ENCODE measurements at places on chromosomes 7 and 10.

DNA sequence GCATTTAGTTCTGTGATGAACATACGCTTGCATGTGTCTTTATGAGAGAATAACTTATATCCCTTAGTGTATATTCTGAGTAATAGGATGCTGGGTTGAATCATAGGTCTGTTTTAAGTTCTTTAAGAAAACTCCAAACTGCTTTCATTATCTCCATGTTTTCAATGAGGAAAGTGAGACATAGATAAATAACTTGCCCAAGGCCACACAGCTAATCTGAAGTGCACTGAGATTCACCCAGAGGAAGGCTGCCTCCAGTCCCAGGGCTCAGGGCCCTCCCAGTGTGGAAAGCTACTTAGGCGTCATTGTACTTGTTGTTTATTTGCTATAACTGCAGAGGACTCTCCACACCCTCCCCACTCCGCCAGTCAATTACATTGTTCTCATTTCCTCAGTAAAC lies 126.7 kb downstream of the INHBA start:
- no peak for DNase-seq

- DNase-seq: no peak
Observed at GRCh38 chr10:105647354-105647753, 1006.3 kb downstream of the SORCS3 start.

DNA sequence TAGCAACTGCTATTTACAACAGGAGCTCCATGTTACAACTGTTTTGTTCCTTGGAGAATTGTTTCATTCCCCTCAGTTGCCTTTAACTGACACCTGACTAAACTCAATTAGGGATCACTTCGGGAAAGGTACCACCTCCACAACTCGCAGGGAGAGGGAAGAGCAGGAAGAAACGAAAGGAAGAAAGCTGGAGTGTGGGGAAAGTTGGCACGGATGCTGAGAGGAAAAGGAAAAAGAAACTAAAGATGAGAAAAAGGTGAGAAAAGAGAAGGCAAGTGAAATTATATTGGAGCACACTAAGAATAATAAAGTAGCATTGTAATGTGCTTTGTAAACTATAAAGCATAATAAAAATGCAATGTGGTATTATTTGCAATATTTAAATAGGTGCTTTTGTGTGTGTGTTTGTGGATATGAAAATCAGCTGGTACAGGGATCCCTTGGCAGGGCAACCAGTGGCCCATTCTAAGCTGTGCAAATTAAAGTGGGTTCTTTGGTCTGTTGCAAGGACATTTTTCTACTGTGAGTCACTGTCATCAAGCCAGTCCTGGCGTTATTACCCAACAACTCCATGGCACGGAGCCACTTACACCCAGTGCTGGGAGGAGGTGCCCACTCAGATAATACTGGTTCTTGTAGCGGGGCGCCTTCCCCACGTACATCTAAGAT lies 45.9 kb downstream of the HIPK2 start:
- DNase-seq: peak; percentile 70

- DNase-seq: peak; percentile 42
Observed at GRCh38 chr10:103278862-103279298, 1.9 kb downstream of the INA start.

DNA sequence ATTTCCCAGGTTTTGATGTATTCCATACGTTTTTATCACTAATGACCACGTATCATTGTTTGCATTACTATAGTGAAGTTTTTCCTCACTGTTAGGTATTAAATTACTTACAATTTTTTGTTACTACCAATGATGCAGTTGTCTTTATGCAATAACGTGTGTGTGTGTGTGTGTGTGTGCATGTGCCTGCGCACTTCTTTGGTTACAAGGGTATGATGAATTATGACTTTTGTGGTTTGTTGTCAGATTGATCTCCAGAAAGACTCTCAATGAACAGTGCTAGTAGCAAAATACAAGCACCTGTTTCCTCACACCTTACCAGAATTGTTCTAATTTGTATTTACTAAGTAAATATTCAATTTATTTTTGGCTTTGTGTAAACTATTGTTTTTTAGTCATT lies 51.5 kb downstream of the MCMBP start:
- no peak for DNase-seq

DNA sequence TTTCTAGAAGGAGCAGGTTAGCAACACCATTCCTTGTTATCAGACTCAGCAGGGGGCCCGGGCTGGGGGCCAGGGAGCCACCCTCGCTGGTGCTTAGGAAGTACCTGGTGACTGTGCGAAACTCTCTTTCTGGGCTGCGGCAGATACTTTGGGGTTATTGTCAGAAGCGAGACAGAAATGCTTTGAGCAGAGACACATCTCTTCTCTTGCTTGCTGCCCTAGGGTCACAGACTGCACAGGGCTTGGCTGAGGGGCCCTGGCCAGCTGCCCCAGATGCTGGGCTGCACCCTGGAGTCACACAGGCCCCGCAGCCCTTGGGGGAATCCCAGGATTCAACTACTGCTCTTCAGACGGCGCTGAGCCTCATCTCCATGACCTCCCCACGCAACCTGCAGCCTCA lies 91.9 kb downstream of the WDFY4 start:
- DNase-seq: no peak

GRCh38 chr10:71549766-71550533 lies 153.2 kb downstream of the CDH23 start:
- no peak for DNase-seq

DNA sequence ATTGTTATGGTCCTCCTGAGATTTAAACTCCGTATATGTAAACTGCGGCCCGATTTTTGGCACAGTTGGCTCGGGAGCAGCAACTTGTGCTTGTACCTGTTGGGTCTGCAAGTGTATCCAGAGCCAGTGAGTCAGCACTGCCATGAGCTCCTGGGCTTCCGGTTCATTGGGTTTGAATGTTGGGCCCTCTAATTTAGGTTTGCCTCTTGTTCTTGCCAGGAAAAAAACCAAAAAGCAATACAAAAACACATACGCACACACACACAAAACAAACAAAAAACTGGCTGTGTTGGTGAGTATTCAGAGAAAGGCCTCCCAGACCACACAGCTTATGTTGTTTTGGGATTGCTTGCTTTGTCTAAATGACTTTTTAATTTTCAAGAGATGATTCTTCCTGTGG lies 26.3 kb downstream of the SND1 start:
- DNase-seq: no peak

DNA sequence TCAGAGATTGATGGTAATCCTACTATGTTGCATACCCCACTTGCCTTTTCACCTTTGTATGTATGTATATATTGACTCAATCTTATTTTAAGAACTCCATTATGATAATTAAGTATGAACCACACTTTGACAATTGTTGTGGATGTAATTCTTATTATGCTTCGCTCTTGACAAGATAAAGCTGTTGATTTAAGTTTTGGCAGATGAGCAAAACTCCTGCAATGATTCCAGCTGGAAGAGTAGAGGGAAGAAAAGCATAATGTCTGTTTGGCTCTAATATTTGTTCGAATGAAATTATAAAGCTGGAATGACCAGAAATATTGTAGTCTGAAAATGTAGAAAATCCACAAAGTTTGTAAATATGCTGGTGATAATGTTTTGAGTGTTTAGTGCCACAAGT lies 83.8 kb upstream of the AKR1E2 start:
- no peak for DNase-seq

GRCh38 chr10:11178606-11179515 lies 161.2 kb downstream of the CELF2 start:
- DNase-seq: no peak

GRCh38 chr7:17086403-17086802 lies 204.6 kb upstream of the AGR3 start:
- DNase-seq: no peak

DNA sequence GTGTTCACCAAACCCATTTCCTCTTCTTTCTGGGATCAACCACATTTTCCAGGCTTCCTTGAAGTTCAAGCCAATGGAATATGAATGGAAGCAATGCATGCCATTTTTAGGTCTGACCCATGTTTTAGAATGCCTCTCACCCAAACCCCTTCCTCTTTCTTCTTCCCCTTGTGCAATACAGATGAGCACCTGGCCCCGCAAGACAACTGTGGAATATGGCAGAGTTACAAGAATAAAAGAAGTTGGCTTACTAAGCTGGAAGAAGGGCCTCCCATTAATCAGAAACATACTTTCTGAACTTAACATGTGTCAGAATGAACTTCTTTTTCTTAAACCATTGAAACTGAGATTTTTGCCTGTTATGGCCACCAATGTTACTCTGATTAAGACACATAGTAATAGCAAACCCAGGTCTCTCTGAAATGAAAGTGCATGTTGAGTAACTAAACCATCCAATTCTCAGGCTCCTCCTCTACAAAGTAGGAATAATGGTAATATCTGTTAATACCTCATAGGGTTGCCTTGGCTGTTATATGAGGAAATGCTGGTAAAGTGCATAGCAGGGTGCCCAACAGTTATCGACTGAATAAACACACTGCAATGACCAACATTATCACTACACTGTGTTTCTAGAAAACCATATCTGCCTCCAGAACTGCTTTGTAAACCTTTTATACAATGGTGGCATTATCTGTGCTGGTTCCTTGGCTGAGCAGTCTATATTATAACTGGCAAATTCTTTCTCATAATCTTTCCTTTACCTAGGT lies 382.2 kb upstream of the NRP1 start:
- no peak for DNase-seq

- DNase-seq: no peak
Observed at GRCh38 chr10:101282947-101283346, 53.7 kb upstream of the LBX1 start.

DNA sequence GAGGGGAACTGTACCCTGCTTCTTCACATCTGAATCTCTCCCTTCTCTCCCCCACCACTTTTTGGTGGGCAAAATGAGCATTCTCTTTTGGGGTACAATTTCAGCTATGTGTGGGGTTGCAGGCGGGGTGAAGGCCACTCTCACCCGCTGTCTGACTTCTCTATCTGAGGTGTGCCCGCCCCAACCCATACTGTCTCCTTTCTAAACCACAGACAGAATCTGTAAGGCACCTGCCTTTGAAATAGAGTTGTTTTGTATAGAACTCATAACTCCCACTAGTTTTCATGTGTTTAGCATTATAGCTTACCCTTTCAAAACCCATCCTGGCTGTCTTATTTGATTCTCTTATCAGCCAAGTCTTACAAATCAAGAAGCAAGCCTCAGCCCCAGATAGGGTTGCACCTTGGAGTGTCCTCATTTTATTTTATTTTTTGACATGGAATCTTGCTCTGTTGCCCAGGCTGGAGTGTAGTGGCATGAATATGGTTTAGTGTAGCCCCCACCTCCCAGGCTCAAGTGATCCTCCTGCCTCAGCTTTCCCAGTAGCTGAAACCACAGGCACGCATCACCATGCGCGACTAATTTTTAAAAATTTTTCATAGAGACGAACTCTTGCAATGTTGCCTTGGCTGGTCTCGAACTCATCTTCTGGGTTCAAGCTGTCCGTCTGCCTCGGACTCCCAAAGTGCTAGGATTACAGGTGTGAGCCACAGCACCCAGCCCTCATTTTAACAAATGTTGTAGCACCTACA lies 11.9 kb downstream of the TSPAN14 start:
- DNase-seq: no peak

- no peak for DNase-seq
Observed at GRCh38 chr7:22731766-22732165, 4.8 kb downstream of the IL6 start.

- no peak for DNase-seq
Observed at GRCh38 chr7:118183428-118183785, 557 bp upstream of the LSM8 start.

DNA sequence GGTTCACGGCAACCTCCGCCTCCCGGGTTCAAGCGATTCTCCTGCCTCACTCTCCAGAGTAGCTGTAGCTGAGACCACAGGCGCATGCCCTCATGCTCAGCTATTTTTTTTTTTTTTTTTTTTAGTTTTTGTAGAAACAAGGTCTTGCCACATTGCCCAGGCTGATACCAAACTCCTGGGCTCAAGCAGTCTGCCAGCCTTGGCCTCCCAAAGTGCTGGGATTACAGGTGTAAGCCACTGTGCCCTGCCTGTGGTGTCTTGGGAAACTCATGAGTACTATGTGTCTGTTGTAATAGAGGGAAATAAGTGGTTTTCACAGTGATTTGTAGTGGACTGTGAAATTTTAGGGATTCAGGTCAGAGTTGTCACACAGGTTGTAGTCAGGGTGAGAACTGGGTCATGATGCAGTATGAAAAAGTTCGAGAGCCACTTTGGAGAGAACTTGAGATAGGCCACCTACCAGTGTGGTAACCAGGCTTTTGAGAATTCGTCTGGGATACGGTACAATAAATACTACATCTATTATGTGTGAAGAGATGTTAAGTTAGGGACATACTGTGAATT lies 30.4 kb downstream of the SIRT1 start:
- DNase-seq: no peak

DNA sequence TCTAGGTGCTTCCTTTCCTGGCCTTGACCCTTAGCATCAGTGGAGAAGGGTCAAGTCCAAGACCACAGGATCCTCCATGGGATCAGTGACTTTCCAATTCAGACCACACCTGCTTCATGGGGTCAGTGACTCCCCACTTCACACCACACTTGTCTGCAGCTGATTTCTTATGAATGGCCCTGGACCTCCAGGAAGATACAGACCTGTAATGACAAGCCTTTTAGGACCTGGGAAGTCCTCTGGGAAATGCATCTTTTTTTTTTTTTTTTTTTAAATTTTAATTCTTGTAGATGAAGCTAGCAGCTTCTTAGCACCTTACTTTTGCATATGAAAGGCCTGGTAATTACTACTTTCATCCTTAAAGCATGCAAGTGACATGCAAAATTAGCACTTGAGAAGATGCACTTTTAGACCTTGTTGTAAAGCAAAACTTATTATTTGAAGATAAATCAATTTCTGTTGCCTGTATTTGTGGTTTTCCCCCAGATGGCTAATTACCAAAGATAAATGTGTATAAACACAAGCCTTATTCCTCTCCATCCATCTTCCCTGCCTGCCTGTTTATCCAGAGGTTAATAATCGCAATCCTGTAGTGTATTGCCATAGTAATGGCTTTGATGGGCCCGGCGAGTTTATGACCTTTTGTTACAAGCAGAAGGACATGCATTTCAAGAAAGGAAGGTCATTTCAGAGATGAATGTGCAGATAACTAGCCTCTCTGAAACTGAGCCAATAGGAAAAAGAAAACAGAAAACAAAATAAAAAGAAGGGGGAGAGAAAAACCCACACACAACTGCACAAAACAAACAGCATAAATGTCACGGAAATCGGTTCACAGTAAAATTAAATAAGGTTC lies 1018.7 kb downstream of the TYW1 start:
- no peak for DNase-seq

GRCh38 chr7:86939197-86939814 lies 120.1 kb downstream of the ELAPOR2 start:
- peak; percentile 51 for DNase-seq

DNA sequence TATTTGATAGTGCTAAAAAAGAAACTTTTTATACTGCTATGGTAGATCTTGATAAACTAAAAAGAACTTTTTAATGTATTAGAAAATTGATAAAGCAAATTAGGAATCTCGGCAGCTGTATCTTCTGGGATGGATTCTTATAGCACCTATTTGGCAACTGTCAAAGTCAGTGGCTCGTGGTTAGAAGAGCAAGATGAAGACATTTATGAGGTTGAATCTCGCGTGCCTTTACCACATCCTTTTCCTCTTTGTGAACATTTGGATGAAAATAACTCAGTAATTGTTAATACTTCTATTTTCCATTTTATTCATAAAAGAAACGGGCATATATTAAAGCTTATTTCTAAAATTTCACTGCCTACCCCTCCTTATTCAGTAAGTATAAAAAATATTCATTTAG lies 76.2 kb downstream of the CYP51A1 start:
- DNase-seq: no peak

GRCh38 chr10:98224509-98224908 lies 43.5 kb downstream of the LOXL4 start:
- DNase-seq: no peak

GRCh38 chr10:5506751-5507648 lies 7.6 kb upstream of the CALML5 start:
- no peak for DNase-seq
